NCI-H446 treated with DMSO at 0.1 percent for 48 hours (cell line): ENCODE measurements at places on chromosomes 3 and 15.
A peak's percentile ranks its signal among the peaks of the same experiment; 100 is the strongest.

GRCh38 chr3:20442846-20443245 lies 256.8 kb upstream of the SGO1 start:
- no peak for DNase-seq

GRCh38 chr3:15063238-15063637 lies 1.9 kb downstream of the MRPS25 start:
- DNase-seq, result no peak

DNA sequence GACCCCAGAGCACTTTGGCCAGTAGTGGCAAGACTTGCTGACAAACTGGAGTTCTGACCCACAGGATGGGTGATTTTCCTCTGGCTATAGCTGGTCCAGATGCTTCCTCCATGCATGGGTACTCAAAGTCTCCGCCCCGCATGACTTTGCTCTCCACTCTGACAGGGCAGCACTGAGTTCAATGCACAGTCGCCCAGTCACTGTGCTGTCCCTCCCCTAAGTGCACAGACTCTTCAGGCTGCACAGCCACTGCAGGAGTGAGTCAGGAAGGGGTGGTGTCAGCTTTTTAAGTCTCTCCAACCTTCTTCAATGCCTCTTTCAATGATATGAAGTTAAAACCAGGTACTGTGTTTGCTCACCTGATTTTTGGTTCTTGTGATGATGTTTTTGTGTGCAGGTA lies 17.8 kb downstream of the TEX9 start:
- DNase-seq, result no peak

DNA sequence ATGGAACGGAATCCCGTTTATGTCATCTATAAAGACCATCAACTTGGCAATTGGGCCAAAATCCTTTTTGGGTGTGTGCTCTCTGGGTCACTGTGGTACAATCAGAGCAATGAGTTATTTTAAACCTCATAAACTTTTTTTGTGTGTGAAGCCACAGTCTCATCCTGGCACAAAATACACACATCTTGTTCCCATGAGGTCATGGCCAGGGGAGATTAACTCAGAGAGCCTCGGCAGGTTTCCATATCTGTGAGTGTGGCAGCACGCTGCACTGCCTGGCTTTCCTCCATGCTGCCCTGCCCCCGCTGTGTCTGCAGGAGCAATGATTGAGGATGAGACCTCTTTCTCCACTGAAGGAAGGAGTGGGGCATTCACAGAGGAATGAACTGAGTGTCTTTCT lies 54.0 kb upstream of the DLG1 start:
- DNase-seq, result no peak

DNA sequence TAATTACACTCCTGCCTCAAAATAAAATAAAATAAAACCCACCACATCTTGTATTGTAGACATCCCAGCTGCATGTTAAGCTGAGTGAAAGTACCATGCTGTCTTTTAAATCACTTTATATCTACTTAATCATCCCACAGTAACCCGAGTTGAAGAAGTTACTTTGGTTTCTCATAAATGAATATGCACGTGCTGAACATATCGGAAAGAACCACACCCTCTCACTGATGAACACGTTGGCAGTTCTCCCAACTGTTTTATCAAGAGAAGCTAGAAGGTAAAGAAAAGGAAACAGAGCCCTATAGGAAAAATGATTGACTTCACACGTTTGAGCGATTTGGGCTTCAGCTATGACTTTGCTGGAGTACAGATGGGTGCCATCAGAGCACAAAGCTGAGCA lies 15.9 kb upstream of the TM4SF19 start:
- no peak for DNase-seq

GRCh38 chr15:88185584-88185983 lies 71.0 kb downstream of the NTRK3 start:
- no peak for DNase-seq

DNA sequence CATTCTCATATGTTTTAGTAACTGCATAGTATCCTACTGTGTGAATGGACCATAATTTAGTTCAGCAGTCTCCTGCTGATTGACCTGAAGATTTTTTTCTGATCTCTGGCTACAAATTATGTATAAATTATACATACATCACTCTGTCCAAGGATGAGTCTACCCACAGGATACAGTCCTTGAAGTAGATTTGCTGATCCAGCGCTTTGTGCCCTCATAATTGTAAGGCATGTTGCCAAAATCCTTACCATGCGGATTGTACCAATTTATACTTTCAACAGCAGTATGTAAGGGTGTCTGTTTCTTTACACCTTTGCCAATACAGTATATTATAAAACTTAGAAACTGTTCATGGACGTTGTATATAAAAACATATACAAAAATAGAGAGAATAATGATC lies 46.5 kb downstream of the ACAA1 start:
- DNase-seq, result no peak

GRCh38 chr15:70605606-70606410 lies 157.6 kb downstream of the UACA start:
- peak; percentile 65 for DNase-seq

- DNase-seq, result peak; percentile 28
Observed at GRCh38 chr3:52193065-52193464, 4.9 kb upstream of the ALAS1 start.

DNA sequence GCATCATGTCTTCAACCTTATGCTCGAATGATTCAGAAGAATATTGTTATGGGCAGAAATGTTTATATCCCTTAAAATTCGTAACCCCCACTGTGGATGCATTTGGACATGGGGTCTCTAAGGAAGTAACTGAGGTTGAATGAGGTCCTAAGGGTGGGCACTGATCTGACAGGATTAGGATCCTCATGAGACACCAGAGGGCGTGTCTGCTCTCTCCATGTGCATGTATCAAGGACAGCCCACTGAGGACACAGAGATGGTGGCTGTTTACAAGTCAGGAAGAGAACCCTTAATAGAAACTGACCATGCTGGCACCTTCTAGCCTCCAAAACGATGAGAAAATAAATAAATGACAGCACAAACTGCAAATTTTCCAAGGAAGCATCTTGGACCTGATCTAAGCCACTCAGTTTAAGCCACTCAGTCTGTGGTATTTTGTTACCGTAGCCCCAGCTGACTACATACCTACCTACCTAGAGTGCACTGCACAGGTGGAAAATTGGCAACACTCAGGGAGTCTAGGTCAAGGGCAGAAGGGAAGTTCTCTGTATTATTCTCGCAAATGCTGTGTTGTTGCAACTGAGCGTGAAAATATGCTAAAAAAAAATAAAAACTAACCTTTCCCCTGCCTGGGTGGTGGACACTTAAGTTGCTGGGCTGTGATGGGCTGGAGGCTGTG lies 126.6 kb downstream of the TJP1 start:
- DNase-seq, result no peak

DNA sequence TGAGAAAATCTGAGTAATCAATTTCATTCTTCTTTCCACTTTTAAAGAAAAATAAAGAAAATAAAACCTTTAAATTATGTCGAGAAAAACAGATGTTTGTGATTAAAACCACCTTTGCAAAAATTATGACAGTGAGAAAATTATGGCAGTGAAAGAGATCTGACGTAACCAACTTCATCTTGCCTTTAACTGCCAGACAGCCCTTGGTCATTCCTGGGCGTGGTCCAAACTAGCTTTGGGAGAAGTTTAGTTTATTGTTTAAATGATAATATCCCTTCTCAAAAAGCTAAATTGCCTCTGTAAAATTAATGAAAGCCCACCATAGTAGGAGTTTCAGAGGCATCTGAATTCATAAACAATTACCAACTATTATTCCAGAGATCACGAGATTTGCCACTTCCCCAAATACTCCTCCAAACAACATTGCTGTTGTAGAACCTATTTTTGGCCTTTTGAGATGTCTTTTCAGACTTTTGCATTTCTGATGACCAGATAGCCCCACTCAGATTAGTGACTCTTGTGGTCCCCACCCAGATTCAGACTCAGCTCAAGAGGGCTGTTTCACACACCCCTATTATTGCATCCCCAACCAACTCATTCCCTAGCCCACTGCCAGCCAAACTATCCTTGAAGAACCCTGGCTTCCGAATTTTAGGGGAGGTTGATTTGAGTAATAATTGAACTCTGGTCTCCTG lies 664.4 kb upstream of the CBLB start:
- no peak for DNase-seq

DNA sequence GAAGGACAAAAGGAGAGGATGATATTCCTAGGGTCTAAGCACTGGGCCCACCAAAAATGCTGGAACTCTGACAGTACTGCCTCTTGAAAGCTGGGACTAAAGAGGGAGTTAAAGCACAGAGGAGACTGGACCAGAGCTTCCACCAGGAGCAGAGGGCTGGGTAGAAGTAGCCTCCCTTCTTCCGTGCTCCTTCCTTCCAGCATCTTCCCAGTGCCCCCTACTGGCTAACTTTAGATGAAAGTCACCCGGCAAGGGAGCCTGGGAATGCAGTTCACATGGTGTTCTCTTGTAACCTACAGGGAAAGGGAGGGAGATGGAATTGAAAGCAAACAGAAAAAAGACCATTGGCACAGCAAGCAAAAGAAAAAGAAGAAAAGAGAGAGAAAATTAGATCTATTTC lies 106.1 kb upstream of the COL8A1 start:
- DNase-seq, result no peak

DNA sequence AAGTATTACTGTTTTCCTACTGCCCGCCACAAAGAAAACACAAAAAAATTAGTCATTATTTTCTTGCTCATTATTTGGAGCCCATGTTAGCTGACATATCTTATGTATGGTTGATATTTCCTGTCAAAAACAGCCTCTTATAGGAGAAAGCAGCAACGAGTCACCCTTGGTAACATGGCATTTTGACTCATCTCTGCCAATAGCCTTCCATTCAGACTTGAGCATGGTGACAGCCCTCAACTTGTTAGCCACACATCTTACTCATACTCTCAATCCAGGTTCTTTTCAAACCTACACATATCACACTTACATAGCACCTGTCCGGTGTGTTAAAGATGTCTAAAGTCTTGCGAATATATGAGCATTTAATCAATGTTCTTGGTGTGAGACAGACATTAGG lies 109.4 kb upstream of the SAMMSON start:
- no peak for DNase-seq

DNA sequence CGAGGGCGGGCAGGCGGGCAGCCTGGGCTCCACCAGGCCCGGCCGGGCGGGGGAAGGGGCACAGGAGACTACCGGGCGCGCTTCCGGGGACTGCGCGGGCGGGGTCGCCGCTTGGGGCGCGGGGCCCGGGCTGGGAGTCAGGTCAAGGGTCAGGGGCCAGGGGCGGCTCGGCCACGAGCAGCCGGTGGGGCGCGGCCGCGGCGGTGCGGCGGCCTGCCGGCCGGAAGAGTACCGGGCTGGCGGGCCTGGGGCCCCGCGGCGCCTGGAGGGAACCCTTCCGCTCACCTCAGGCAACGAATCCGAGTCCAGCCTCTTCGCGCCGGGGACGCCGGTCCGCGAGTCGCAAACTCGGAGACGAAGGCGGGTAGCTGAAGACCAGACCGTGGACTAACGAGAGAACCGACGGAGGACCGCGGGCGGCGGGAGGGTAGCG lies 225 bp downstream of the RHOA start:
- no peak for DNase-seq

- DNase-seq, result no peak
Observed at GRCh38 chr15:84616235-84616634, 15.4 kb downstream of the ZSCAN2 start.

DNA sequence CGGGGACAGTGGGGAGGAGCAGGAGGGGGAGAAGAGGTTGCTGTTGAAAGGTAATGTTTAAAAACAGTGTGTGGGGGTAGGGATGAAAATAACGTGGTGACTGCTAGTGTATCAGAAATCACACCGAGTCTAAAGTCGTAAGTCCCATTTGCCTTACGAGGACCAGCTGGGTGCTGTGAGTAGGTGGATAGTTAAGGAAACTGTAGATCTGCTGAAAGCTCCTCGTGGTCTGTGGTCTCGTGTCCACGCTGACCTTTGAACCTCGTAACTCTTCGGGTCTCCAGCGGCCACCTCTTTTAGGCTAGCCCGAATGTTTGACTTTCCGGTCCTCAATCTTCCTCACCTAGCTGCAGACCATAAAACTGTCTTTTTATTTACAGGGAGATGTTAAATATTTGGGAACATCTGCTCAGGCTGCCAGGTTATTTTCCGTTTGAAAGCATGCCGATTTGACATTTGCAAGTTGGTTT lies 29.3 kb upstream of the ST3GAL6 start:
- no peak for DNase-seq

- DNase-seq, result no peak
Observed at GRCh38 chr3:130851277-130851676, 42.6 kb upstream of the ATP2C1 start.

DNA sequence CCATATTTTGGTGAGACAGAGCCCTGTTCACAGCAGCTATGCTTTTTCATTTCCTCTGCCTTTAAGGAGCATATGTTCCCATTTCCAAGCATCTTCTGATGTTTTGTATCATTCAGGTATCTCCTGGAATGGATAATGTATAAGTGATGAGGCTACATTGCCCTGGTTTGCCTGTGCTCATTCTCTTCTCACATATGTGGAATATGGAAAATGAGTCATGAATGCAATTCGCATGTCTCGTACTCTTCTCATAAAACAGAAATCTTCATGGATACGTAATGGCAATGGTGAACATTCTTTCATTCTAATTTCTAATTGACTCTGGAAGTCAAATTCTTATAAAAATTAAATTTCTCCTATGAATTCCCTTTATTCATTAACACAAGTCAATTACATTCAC lies 143.1 kb downstream of the CDIN1 start:
- DNase-seq, result no peak

DNA sequence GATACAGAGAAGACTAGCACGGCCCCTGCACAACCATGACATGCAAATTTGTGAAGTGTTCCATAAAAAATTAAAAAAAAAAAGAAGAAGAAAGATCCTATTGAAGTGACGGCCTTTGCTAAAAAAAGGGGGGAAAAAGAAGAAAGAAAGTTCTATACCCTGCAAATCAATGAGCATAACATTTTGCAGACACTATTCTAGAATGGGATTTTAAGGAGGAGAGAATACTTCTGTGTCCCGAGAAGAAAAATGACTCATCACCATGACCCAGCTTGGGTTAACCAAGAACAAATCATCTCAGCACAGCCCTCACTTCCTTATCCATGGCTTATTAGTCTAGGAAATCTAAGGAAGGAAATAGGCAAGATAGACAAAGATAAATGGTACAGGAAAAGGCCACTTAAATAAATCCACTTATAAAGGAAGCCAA lies 7.4 kb upstream of the SH3BP5 start:
- no peak for DNase-seq

DNA sequence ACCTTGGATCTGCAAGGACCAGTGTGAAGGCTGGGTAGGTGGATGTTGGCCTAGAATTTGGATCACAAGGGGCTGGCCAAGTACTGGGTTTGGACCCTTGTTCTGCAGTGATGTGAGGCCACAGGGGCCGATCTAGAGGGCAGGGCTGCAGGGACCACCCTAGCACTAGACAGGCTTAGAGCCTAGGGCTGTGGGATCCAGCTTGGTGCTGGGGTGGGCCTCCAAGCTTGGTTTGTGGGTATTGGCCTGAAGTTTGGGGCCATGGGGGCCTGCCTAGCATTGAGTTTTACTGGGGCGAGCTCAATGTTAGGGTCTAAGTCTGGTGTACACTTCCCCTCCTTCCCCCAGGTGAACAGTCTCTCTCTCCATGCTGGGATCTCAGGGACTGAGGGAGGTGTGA lies 36.5 kb downstream of the UBE3A start:
- no peak for DNase-seq

GRCh38 chr3:36714343-36715086 lies 49.8 kb downstream of the DCLK3 start:
- no peak for DNase-seq
